ENCODE measurements at places on chromosomes 5 and 9. TPM values are rescaled to one million over a fixed set of nuclear protein-coding genes. Genes with fewer than 3 reads are reported as not detected.

Gene NMRK1
- total RNA-seq, result 10.7 TPM

Gene C9orf153
- not detected for total RNA-seq

Gene RMND5B
- 38.3 TPM for total RNA-seq

Gene IFNK
- total RNA-seq, result not detected

Gene SH2D3C
- 16.0 TPM for total RNA-seq

Measured in cardiac septum (tissue), 1 donor.